ENCODE measurements at places on chromosomes 4 and X.
A peak's percentile ranks its signal among the peaks of the same experiment; 100 is the strongest.

- DNase-seq, result no peak
These were observed 62.7 kb downstream of the N4BP2 start for GRCh38 chr4:40119344-40119743.

DNA sequence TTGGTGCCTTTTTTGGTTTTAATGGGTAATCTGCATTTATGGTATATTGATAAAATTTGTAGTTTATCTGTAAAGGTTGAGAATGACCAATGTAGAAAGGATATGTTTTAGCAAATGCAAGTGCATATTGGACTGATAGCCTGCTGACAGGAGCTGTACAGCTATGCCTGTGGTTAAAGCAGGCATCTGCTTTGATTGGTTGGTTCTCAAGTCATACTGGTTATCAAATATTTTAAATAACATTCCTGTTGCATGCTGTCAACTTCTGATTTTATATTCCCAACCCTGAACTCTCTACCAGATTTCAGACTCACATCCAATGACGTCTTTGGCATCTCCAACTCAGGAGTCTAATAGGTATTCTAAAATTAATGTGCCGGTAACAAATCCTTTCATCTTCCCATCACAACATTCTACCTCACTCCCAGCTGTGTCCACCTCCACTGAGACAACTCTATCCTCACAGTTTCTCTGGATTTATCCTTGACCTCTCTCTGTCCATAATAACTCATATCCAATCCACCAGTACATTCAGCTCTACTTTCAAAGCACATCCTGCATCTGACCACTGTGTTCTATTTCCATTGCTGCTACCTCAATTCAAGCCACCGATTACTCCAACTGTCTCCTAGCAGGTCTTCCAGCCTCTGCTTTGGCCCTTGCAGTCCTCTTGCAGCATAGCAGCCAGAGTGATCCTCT is 125.7 kb downstream of the CAMK2D start:
- peak; percentile 80 for DNase-seq

DNA sequence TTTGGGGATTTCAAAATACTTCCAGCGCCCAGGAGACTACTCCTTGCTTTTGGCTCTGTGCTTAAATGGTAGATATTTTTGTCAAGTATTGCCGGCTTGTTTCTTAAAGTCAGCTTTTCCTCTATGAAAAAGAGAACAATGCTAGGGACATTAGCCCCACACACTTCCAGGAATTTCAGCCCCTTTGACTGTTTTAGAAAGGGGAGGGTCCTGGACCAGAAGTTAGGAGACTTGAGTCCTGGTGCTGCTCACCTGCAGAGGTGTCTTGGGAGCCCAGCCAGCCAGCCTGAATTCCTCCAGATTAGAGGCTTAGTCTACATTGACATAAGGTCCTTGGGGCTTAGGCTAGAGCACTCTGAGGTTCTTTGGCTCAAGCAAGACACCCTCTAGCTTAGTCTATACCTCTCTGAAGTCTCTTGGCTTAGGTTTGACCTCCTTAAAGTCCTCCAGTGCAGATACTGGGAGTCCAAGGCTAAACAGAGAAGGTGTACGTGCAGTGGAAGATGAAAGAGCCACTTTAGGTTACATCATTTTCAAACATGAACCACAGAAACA is 1.6 kb upstream of the SETD7 start:
- DNase-seq, result no peak

GRCh38 chr4:608236-608635 is 17.1 kb upstream of the PDE6B start:
- DNase-seq, result no peak

DNA sequence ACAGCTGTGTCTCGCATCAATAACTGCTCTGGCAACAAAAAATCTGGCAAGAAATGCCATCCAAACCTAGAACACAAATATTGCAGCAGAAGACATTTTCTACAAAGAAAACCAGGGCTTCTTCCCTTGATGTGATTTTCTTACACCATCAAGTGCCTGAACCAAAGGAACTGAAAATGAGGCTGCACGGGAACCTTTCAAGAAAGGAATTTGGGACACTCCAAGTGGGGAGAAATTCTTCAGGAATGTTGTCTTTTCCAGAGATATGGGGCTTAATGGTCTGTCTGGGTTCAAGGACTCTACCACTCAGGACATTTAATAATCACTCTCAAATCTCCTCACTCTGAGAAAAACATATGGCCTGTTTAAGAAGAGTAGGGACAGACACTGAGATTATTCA is 57.6 kb downstream of the PRDM5 start:
- DNase-seq, result no peak
